ENCODE measurements at places on chromosomes 2 and 18. TPM values are rescaled to one million over a fixed set of nuclear protein-coding genes. Genes with fewer than 3 reads are reported as not detected.
A peak's percentile ranks its signal among the peaks of the same experiment; 100 is the strongest.

DNA sequence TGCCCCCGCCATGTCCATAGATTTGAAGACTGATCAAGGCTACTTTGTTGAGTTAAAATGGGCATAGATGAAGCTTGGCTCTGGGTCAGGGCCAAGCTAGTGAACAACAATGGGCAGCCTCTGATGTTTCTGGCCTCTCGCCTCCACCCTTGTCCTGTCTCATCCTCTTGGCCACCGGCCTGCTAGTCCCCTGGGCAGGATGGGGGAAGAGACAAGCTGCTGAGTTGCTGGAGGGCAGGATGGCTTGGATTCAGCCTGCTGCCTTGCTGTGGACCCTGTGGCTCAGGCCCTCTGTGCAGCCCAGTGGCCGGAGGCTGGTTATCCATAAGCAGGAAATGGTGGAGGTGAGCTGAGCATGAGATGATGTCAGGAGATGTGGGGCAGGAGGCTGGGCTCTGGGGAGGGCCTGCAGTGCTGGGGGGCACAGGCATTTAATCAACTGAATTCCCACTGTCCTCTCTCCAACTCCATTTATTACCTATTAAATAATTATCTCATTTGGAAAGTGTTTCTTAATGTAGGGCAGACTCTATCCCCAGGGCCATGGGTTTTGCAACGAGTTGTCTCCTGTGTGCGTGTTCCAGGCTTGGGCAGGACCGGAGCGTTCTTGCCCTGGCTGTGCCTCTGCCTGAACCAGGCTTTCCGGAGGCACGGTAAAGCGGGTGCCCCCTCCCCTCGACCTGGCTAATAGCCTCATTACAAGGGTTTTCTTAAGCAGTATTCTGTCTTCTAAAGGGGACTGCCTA lies 122.9 kb downstream of the GLI2 start:
- no peak for DNase-seq

VWA3B gene
- polyA plus RNA-seq = 0.81 TPM

GRCh38 chr2:191483117-191483516 lies 194.8 kb upstream of the NABP1 start:
- no peak for DNase-seq

DNA sequence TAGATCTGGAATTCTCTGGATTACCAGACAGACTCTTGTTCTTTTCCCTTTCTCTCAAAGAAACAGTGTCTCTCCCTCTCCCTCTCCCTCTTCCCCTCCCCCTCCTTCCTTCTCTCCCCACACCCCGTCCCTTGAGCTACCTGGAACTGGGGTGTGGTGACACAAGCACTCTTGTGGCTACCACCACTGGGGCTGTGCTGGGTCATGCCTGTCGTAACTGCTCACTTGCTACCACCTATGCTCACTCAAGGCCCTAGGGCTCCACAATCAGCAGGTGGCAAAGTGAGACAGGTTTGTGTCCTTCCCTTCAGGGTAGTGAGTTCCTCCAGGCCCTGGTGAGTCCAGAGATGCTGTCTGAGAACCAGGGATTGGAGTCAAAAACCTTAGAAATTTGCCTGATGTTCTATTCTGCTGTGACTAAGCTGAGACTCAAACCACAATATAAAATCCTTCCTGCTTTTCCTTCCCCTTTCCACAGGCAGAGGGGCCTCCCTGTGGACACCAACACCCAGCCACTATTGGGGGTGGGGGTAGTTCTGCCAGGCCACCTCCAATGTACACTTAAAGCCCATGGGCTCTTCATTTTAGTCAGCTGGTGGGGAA lies 70.8 kb downstream of the OXER1 start:
- no peak for DNase-seq

DNA sequence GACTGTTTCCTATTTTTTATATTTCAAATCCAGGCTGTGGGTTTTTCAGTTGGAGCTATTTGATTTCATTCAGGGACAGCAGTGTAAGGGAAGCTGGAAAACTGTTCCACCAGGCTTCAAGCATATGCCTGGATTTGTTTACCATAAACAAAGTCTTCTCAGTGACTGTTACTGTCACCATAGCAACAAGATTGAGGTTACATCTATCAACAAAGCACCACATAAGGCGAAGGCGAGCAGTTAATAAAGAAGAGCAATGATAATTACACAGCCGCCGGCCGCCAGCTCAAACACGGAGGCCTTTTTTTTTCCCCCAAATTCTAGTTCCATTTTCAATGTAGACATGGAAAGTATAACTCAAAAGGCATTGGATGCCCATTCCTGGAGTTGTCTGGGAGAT lies 553.7 kb upstream of the SYT4 start:
- peak; percentile 38 for DNase-seq

GRCh38 chr2:162297925-162298552 lies 20.4 kb downstream of the IFIH1 start:
- peak; percentile 84 for DNase-seq

DNA sequence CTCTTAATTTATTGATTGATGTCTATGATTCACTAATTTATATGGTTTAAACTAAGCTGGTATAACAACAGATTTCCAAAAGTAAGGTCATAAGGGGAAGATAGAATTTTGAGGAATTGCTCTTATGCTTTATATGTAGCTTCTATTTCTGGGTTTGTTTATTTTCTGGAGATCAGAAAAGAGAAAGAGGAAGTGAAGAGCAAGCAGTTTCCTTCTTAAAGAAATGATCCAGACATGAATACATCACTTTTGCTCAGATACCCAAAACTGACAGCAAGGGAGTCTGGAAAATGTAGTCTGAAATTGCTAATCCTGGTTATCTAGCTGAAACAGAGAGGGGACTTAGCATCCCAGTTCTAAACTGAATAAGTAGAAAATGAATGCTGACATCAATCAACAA lies 912.5 kb upstream of the CRIM1 start:
- DNase-seq = no peak

NEDD4L gene
- polyA plus RNA-seq = 24.0 TPM

- DNase-seq = no peak
Observed at GRCh38 chr18:28359176-28359575, 182.2 kb upstream of the CDH2 start.

DNA sequence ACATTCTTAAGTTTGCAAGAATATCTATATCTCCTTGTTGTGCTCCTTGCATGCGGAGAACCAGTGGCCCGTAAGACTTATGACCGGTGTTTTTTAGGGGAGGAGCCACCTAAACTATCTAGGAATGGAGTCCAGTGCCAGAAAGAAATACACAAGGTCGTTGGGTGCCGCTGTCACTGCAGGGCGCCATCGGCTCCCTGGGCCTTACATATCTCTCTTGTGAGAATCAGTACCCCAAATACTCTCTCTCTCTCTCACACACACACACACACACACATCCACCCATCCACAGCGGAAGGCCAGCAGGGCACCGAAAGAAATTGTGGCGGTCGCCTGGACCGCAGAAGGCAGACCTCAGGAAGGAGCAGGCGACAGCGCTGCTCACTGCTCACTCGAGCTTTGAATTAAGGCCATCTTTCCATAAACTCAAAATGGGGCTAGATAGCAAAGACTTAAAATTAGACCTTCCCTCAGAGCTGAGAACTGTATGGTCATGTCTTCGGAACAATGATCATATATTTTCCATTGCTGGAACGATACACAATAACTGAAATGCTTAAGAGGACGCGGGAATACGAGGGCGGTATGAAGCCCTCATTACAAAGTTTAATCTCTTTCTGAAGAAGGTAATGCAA lies 10.4 kb downstream of the NR4A2 start:
- peak; percentile 72 for DNase-seq

DNA sequence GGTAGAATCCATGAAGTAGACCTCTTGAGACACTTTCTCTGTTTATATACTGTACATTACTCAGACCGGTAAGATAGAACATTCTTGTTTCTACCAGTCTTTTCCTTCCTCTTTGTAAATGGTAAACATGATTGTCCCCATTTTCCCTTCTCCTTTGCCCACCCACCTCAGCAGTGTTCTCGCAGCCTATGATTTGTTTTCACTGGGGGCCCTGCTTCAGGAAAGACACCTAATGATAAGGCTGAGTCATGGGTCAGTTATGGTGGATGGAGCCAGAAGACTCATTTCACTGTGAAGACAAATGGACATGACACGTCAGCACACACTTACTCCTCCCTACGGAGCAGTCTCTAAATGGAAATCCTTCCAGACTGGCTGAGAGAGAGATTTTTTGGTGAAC lies 23.7 kb downstream of the CENPO start:
- no peak for DNase-seq

- no peak for DNase-seq
Observed at GRCh38 chr18:75256376-75256775, 45.8 kb downstream of the TSHZ1 start.

CYS1 gene
- polyA plus RNA-seq = 13.2 TPM

DNA sequence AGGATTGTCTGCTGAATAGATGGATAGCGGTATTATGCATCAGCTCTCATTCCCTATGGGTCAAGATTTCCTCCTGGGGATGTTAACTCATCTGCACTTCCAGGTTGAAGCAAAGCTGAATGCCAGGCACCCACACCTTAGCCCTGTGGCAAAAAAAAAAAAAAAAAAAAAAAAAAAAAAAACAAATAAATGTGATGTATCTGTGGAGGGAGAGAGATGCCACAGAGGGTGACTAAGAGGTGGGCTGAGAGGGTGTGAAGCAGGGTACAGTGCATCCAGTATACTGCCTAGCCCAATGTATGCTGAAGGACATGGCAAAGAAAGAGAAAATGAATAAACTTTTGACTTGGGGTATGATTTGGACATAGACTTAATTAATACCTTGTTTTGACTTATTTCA lies 91.4 kb downstream of the COPS8 start:
- no peak for DNase-seq

GRCh38 chr2:74502720-74503505 lies 3.5 kb upstream of the LBX2 start:
- DNase-seq = peak; percentile 79

Data from muscle of back (tissue), 13 donors.